SHP77 (cell line): ENCODE measurements at places on chromosomes 4 and X.
A peak's percentile ranks its signal among the peaks of the same experiment; 100 is the strongest.

- DNase-seq, result no peak
Measured at GRCh38 chr4:168167714-168168284, 75.5 kb downstream of the ANXA10 start.

GRCh38 chr4:41652971-41653370, 95.6 kb downstream of the PHOX2B start:
- DNase-seq, result no peak

DNA sequence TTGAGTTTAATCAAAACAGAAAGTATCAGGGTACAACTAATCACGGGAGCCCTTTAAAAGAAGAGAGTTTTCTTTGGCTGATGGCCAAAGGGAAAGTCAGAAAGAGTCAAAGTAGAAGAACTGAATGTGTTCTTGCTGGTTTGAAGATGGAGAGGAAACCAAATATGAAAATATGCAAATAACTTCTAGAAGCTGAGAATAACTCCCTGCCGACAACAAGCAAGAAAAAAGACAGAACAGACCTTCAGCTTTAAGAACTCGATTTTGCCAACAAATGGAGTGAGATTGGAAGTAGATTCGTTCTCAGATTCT, 903.8 kb downstream of the STIM2 start:
- DNase-seq, result no peak

- no peak for DNase-seq
Measured at GRCh38 chr4:141713771-141714445, 77.5 kb downstream of the IL15 start.

GRCh38 chr4:77600521-77601451, 4.8 kb upstream of the CXCL13 start:
- peak; percentile 53 for DNase-seq

GRCh38 chrX:41684138-41684537, 4.6 kb upstream of the GPR34 start:
- no peak for DNase-seq

- DNase-seq, result no peak
Measured at GRCh38 chr4:186563761-186564160, 8.4 kb upstream of the MTNR1A start.

GRCh38 chr4:127888559-127888958, 7.9 kb downstream of the PLK4 start:
- DNase-seq, result no peak

- peak; percentile 67 for DNase-seq
Measured at GRCh38 chrX:154541896-154542722, 4.5 kb downstream of the G6PD start.

DNA sequence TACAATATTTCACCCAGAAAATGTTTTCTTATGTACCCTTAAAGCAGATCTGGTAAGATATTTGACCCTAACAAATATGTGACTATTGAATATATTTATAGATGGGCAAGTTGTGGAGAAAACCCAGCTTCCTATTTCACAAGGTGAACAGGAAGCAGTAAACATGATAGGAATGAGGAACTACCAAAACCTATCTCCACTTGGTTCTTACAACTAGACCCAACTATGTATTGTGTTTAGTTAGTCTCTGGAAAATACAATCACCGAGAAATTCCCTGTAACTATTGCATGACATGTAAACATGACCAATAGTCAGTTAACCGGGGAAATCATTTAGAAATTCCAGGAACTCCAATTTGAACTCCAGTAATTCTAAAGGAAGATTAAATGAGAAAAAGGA, 8.4 kb upstream of the RXFP1 start:
- DNase-seq, result no peak

DNA sequence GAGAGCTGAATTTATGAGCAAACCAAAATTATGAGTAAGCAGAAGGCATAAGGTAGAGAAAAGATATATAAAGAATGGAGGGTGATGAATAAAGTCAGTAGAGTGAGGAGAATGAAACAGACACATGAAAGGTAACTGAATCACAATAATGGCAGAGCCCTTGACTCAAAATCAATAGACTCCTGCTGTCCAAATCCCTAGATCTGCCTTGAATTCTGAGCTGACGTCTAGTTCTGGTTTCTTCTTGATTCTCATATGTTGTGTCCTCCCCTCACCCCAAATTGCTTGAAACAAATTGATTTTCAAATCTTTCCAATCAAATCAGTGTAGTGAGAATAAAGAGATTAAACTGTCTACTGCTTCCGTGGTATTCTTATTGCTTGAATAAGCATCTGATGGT, 86.6 kb upstream of the IQCM start:
- DNase-seq, result no peak

GRCh38 chr4:54054501-54054900, 9.9 kb downstream of the CHIC2 start:
- DNase-seq, result no peak

- DNase-seq, result no peak
Measured at GRCh38 chrX:55742649-55743048, 25.1 kb downstream of the RRAGB start.

DNA sequence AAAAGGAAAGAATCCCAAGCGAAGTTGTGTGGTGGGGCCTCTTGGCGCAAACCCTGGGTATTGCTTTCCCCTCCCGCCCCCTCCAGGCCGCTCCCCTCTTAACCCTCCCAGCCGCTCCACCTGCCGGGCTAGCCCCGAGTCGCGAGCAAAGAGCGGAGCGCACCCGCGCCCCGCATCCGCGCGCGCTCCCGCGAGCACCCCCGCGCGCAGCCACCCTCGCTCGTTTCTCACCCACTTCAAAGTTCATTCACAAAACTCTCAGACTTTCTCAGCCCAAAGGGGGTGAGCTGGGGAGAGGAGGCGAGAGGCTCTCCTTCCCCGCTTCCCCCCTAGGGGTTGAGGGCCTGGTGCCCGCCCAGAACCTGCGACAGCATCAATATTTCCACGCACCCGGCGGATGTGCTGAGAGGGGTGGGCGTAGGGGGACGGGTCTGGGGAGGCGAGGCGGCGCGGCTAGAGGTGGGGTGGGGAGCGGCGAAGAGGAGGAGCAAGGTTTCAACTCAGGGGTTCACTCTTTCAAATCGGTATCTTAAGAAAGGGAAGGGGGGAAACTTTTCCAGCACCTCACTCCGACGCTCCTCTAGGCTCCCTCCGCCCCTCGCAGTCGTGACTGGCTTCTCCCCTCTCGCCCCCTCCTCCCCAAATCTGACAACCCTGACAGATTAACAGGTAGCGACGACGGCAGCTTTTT, 1.8 kb downstream of the MAML3 start:
- DNase-seq, result peak; percentile 72

DNA sequence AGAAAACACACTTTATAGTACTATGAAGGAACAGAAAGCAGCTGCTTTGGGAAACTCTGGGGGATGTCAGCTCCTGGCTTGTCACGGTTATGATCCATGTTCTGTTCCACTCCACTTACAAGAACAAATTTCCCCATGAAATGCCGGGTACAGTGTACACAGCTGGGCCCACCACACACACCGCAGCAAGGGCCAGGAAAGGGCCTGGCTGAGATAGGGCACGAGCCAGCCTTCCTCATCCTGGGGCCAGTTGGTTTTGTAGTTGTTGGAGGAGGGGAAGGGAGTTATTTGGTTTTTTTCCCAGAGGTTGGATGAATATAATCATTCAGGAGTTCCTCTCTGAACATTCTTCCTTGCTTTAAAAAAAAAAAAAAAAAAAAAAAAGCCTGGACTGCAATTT, 56.8 kb downstream of the SEPSECS start:
- no peak for DNase-seq

DNA sequence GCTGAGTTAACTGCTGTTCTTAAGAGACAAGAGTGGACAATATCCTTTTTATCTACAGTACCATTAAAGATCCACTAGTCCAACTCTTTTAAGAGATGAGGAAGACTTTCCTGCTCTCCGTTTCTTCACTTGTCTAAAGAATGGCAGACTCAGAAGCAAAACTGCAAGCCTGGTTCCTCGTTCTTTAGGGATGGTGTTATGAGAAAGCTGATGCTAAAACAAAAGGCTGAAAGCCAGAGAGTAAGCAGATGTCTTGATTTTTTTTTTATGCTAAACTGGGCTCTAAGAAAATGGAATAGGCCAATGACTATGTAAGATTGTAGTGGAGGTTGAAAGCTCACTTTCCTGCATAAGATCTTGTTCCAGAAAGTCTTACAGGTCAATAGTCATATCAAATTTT, 78.1 kb downstream of the CNGA2 start:
- no peak for DNase-seq

- DNase-seq, result no peak
Measured at GRCh38 chr4:75821966-75822365, 80.3 kb downstream of the PPEF2 start.

GRCh38 chrX:46268412-46268811, 276.8 kb downstream of the ZNF674 start:
- no peak for DNase-seq

DNA sequence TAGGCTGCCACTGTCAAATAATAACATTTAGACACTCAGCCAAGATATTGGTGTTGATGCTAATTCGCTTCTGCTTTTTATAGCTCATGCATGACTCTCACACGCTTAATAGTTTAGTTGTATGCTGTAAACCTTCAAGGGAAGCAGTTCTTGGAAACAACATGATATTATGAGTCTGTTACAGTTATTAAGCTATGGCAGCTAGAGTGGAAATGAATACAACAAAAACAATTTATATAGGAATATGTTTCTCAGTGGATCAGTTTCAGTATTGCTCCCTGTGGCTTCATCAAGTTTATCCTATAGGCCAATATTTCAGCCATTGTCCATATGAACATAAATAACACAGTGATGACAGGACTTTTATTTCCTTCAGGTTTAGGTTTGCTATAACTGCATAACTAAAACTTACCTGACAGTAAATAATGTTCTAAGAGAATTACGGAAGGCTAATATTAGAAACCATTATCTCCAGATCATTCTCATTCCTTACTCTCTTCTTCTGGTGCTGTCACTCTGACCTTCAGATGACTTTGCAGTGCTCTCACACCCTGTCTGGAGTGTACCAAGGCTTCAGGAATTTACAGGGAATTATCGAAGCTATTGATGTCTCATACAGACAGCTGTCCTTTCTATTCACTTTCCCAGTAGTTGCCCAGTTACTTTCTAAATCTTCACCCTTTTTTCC, 555.0 kb downstream of the ANKRD50 start:
- no peak for DNase-seq

- no peak for DNase-seq
Measured at GRCh38 chr4:91454111-91454510, 849.7 kb upstream of the GRID2 start.

- DNase-seq, result peak; percentile 38
Measured at GRCh38 chr4:112523764-112524505, 8.0 kb upstream of the NEUROG2 start.

DNA sequence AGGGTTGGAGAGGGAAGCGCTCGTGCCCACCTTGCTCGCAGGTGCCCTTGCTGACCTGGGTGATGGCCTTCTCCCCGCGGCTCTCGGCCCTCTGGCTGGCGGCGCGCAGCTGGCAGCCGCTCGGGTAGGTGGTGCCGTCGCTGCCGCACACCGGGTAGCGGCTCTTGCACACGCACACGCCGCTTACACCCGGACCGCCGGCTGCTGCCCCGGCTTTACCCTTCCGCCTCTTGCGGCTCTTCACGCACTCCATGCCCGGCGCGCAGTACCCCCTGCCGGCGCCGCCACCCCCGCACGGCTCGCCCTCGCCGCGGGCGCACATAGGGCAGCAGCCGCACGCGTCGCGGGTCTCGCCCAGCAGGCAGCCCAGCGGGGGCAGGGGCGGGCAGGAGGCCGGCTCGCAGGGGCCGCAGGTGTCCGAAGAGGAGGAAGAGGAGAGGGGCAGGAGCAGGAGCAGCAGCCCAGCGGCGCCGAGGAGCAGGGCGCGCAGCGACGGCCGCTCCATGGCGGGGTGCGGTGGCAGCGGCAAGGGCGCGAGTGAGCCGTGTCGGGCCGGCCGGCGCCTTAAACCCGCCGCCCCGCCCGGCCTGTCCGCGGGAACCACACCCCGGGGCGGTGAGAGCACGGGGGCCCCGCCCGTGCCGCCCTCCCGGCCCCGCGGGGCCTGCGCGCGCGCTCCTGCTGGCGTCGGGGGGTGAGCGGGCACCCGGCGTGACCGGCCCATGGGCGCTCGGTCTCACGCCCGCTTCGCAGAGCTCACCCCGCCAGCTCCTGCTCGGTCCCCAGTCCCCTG, at the start of gene IGFBP7:
IGFBP7 (minus strand) TSS at position 539 of the 793 bp plus-strand sequence; CDS start at position 505, 34 bp downstream.
- DNase-seq, result no peak

DNA sequence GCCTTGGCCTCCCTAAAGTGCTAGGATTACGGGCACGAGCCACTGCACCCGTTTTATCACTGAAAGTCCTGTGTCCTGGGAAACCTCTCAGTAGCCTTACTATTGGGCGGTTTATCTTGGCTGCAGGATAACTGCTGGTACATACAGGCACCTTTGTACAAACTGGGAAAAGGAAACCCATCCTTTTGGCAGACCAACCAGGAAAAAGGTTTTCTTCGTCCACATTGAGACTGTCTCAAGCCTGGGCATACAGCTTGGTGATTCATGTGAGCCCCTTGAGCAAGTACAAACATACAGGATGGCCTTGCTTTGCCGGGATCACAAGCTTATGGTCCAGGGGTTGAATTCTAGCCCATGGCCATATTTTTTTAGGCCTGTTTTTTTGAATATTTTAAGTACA, 32.8 kb downstream of the RWDD4 start:
- DNase-seq, result no peak

DNA sequence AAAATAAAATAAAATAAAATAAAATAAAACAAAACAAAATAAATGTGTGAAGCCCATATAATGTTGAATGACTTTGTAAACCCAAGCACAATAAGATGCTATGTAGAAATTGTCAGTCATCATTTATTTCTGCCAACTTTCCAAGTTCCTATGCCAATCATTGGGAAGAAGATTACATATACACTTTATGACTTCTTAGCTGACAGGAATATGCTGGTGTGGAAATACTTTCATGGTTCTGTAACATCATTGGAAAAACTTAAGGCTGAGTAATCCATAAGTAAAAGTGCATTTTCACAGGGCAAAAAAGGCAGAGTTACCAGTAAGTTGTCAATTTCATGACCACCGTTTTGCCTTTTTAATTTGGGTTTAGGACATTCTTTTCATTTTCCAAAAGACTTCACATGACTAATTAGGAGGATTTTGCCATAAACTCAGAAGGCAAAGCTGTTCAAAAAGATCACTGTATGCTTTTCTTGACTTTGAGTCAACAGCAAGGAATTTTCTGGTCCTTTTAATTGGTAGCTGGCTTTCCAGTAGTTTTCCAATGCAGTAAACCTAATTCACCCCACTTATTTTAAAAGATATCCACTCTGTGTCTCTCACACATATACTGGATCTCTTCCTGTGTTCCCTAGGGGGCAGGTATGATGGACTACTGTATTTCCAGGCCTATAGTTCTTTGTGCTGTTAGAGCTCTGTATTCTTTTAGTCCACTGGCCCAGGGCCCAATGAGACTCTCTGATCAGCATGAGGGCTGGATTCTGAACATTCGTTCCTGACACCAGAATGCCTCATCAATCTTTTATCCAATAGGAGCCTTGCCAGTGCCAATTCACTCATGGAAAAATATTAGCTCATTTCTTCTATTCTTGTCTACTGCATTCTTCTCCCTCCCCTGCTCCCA, 26.2 kb upstream of the SCRG1 start:
- DNase-seq, result no peak

DNA sequence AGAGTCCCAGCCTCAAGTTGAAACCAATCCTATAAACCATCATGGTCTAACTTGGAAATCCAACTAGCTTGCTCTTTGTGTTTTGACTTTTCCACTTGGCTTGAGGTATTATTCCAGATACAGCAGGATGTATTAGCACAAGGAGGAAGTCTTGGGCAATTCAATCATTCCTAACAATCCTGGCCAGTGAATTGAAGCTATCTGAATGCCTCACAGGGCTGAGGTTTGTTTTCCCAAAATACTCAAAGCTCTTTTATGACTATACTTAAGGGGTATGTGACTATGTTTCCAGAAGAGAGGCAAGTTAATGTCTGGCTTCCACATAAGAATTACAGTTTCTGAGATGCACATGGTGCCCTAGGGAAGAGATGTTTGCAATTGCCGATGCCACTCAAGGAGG, 66.8 kb upstream of the SH3RF1 start:
- no peak for DNase-seq

GRCh38 chr4:25001509-25001908, 29.2 kb downstream of the LGI2 start:
- no peak for DNase-seq
